ENCODE measurements at places on chromosomes 6 and 20.

DNA sequence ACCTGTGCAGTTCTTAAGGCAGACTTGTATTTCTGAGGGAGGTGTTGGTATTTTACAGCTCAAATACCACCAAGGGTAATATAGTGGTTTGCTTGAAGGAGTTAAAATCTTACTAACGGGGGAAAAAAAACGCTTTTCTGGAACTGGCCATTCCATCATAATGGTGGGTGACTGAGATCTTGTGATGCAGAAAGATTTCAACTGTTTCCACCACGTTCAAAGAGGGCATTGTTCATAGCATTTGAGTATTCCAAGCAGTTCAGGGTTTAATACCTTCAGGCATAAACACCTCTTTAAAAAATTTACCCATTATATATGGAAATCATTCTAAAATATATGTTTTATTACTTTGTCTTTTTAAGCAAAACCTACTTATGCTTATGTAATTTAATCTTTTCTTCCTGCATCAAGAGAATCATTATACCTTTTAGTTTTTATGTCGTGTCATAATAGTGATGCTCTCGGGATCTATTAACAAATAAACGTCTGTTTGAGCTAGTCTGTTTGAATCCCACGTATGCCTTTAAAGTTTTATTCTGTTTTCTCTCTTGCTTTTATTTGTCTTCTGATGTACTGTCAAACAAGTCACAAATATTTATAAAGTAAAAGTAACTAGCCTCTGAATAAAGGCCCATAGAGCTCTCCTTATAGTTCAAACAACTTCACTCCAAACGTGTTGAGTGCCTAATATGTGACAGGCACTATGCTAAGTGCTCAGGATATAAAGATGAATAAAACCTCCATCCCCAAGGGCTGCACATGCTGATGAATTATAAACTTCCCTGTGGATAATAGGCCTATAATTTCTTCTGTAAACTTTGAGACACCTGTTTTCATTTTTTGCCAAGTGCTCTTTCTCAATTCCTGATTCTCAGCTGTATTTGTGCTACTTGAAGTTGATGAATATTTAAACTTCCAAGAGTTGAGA, 298.8 kb upstream of the FERMT1 start:
- no peak for DNase-seq

GRCh38 chr6:2920671-2921112, 17.6 kb upstream of the SERPINB9 start:
- DNase-seq = no peak

GRCh38 chr6:110944681-110945151, 13.8 kb upstream of the GTF3C6 start:
- peak; percentile 7 for DNase-seq

- DNase-seq = no peak
Observed at GRCh38 chr20:57509665-57510237, 15.2 kb downstream of the CTCFL start.

DNA sequence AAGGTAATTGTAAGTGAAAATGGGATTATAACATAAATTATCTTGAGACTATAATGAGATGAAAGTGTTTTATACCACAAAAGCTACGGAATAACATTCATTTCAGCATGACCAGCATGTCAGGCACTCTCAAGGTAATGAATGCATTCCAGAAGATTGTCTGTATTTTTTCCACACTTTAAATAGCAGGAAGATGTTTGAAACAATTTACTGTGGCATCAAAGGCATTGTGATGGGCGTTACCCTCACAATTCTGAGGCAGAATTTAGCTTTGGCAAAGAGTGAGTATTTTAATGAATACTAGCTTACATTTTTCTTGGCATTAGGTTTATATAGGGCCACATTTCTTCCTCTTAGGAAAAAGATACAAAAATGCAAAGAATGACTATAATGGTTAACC, 627.2 kb downstream of the BCKDHB start:
- no peak for DNase-seq

GRCh38 chr6:170067923-170068360, 222.9 kb downstream of the DLL1 start:
- no peak for DNase-seq

DNA sequence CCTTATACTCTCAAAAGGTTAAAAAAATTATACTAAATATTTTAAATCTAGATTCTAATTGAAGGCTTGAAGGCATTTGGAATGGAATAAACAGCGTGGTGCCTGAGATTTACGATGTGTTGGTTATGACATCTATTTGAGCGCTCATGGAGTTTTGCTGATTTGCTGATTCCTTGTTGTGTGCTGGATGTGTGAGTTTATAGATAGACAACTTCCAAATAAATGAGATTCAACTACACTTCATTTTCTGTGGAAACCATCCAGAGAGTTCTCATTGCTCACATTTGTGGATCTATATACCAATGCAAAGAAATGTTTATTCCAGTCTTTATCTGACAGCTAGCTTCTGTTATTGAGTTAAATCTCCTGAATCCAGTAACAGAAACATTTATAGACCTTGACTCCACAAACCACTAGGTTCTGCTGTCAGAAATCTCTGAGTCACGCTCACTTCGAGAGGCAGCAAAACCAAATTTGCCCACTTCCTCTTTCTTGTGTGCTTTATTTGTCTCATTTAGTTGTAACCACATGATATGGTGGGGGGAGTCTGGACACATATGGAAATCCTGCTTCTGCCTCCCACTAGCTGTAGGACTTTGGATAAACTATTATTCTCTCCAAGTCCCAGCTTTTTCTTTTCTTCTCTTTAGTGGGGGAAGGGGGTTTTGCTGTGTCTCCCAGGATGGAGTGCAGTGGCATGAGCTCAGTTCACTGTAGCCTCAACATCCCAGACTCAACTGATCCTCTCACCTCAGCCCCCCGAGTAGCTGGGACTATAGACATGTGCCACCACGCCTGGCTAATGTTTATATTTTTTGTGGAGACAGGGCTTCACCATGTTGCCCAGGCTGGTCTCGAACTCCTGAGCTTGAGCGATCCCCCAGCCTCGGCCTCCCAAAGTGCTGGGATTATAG, 54.5 kb downstream of the IPCEF1 start:
- DNase-seq = no peak

DNA sequence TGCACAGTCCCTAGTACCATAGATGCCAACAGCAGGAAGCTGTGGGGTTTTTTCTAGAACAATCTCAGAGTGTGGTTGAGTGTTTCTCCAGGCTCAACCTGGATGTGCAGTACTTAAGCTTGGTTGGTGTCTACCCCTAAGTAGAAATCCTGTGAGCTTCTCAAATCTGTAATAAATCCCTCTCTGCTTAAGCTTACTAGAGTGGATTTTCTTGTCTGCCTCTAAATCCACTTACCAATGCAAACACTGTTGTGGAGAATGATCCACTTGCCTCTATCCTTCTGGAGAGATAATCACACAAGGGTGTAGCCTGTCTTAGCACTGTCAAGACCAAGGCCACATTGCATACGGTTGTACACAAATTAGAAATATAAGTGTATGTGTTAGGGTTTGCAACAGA, 43.3 kb upstream of the CLIC5 start:
- DNase-seq = no peak

DNA sequence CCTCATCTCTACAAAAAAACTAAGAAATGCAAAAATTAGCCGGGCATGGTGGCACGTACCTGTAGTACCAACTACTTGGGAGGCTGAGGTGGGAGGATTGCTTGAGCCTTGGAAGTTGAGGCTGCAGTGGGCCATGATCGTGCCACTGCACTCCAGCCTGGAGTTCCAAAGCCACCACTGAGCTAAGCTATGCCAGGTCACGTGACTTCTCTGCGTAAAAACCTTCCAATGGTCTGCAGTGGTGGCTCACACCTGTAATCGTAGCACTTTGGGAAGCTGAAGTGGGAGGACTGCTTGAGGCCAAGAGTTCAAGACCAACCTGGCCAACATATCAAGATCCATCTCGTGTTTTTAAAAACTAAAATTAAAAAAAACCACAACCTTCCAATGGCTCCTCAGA, 1.7 kb downstream of the SF3B5 start:
- DNase-seq = no peak

DNA sequence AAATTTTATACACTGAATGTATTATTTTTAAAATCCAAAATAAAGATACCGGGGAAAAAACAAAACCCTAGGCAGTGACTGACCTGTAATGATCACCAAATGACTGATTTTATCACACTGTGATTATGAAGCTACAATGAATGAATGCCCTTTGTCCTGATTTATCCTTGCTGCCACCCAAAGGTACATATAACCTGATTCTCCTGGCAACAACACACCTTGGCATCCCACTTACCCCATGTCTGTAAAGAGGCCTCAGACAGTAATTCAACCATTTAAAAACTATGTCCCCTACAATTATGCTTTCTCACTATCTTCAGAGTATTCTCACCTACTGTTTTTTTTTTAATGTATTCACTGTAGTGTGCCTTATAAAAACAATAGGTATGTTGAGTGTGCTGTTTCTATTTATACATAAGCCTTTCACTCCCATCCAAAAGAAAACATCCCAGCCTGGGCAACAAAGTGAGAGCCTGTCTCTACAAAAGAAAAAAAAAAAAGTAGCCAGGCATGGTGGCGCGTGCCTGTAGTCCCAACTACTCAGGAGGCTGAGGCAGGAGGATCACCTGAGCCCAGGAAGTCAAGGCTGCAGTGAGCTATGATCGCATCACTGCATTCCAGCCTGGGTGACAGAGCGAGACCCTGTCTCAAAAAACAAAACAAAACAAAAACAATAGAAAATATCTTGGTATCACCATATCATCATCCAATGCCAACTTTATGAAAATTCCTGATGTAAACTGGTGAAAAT, 21.7 kb downstream of the B4GALT5 start:
- DNase-seq = no peak

- no peak for DNase-seq
Observed at GRCh38 chr6:113971741-113972140, 793 bp upstream of the HDAC2 start.

DNA sequence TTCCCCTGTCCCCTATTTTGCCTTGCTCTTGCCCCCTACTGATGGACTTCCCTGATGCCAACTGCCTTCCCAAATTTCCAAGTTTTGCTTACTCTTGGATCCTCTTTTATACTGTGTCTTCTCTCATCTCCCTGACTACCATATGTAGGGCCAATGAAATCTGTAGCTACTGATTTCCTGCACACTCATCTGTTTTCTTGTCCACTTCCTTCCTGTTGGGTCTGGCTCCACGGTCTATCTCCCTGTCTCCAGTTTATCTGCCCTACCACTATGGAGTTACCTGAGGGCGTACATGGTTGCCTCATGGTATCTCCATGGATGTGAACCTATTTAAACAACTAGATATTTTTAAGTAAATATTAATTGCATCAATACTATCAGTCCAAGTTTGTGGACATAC, 140.3 kb upstream of the MCHR2 start:
- no peak for DNase-seq

GRCh38 chr6:16205377-16206144, 32.8 kb upstream of the GMPR start:
- no peak for DNase-seq

DNA sequence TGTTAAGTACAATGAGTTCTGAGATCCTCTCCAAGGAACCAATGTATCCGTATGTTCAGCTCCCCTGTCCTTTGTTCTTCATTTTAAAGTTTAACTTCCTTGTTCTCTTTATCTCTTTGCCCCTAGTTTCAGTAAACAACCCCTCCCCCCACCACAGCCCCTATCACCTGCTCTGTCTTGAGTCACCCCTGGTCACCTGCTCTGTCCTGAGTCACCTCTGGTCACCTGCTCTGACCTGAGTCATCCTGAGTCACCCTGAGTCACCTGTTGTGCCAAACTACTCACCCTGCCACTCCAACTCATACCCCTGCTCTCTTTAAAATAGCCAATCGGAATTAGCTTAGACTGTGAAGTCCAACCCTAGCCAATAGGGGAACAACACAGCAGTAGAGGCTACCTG, 288.7 kb upstream of the CDYL start:
- DNase-seq = no peak

GRCh38 chr6:149046164-149046821, 271.2 kb upstream of the TAB2 start:
- DNase-seq = no peak

- DNase-seq = no peak
Observed at GRCh38 chr6:13709689-13710551, 1.7 kb downstream of the RANBP9 start.

- no peak for DNase-seq
Observed at GRCh38 chr6:1778686-1779235, 169.0 kb downstream of the FOXC1 start.

DNA sequence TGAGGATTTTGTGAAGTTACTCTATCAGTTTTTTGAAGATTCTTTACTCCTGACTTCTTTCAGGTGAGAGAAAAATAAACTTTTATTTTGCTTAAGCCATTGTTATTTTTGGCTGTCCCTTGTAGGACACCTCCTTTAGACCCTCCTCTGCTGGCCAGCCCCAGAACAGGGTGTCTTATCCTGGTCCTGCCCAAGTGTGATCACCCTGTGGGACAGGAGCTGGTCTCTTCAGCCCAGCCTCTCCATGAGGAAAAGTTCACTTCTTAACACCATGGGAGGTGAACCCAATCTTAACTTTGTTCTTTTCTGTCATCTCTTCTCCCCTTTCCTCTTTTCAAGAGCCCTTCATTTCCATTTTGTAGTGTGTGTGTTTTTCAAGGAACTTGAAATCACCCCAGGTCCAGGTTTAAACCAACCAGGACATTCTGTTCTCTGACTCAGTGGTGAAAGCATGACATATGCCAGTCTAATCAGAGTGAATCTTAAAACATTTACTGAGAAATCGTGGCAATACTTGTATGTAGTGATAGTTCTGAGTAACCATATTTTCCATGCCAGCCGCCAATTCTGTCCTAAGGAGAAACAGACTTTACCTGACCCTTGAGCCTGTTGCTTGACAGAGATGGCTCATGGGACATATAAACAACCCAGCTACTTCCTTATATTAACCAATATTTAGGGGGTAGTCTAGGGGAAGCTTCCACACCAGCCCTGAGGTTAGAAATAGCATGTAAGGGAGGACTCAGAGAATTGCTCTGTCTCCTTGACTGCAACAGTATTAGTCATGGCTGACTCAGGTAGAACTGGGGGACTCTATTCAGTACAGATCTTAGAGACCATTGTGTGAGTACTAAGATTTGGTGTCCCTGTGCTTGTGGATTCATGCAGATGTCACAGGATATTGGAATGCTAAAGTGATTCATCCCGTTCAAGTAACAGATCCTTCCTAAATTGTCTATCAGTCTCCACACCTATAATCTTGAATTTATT, 48.8 kb downstream of the FLRT3 start:
- DNase-seq = no peak

DNA sequence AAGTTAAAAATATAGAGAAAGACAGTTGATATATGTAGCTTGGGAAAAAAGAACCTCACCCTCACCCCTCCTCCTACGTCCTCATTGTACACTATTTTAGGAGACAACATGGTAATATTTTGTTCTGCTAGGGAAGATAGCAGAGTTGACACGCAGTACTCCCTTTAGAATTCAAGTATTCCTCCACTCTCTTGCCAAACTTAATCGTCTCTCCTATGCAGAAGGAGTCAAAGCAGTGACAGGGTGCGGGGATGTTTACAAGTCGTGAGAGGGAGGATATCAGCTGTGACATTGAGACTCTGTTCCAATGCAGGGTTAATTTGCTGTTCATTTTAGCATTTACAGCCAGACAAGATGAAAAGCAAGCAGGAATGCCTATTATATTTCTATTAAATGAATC, 97.5 kb downstream of the SOBP start:
- no peak for DNase-seq
